Amygdala (tissue), 56 donors: ENCODE measurements at places on chromosomes 11 and 22.
A peak's percentile ranks its signal among the peaks of the same experiment; 100 is the strongest.

DNA sequence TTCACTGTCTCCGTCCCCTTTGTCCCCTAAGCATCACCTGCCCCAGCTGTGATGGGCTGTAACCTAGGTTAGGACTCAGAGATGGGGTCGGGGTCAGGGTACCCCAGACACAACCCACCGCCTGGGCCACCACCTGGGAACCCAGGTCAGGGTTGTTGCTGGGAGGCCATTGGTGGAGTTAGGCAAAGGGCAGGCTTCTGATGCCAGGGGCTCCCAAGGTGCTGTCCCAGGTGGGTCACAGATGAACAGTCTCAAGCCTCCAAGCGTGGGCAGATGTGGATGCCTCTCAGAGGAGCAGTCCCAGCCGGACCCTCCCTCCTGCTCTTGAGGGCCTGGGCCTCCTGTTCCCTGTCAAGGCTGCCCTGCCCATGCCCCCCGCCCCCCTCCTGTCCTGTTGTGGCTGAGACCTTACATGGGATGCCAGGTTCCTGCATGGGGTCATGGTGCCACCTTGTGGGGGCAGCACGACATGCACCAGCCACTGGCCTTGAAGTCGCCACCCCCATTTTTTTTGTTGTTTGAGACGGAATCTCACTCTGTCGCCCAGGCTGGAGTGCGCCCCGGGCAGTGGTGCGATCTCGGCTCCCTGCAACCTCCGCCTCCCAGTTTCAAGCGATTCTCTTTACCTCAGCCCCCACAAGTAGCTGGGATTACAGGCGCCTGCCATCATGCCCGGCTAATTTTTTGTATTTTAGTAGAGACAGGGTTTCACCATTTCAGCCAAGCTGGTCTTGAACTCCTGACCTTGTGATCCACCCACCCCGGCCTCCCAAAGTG lies 12.1 kb downstream of the GATD1 start:
- DNase-seq: no peak

- DNase-seq: no peak
Measured at GRCh38 chr11:60208146-60208895, 25.4 kb upstream of the MS4A6A start.

- DNase-seq: peak; percentile 14
Measured at GRCh38 chr11:108697872-108698473, 33.1 kb downstream of the DDX10 start.

DNA sequence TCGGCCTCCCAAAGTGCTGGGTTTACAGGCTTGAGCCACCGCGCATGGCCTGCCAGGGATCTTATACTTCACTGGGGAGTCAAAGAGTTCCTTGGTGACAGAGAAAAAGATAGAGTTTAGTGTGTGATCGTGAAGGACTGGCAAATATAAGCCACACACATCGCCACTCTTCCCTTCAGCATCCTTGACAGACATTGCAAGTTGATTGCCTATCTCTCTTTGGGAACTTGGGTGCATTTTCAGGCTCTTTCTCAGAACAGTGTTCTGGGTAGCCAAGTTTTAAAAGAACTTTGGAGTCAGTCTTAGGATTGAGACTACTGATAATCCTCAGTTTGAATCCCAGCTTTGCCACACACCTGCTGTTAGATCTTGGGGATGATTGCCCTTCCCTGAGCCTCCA lies 19.8 kb downstream of the MIAT start:
- DNase-seq: no peak

- no peak for DNase-seq
Measured at GRCh38 chr11:79110321-79110720, 330.5 kb downstream of the TENM4 start.

- DNase-seq: peak; percentile 42
Measured at GRCh38 chr22:28009272-28009827, 90.3 kb upstream of the PITPNB start.

DNA sequence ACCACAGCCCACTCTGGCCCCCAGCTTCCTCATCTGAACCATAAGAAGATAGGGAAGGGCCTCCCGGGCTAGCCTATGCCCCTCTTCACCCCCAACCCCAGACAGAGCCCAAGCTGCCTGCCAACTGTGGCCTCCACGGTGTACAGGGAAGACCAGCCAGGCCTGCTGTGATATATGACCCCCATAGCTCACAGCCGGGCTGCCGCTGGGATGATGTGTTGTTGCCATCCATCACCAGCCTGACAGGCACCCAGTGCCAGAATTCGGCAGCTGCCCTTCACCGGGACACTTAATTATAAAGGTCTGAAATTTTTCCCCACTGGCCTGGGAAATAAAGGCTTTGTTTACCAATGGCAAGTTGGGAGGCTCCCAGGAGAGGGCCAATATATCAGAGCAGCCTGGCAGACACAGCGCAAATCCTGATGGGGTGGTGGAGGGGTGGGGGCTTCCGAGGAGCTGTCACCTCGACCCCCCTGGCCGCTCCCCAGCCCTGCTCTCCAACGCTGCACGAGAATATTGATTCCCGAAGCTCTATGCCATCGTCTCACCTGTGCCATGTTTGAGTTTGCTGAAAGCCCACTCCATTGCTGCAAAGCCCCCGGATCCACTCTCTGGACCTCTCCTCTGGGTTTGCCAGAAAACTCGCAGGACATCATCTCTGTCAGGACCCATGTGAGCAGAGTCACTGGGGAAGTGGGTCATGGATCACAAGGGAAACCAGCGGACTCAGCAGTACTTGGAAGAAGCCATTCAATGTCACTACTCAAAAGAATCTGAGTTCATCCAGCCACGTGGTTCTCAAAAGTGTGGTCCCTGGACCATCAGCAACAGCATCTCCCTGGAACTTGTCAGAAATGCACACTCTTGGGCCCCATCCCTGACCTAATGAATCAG lies 296.9 kb downstream of the MN1 start:
- no peak for DNase-seq

GRCh38 chr11:35163209-35163608 lies 24.2 kb downstream of the CD44 start:
- DNase-seq: no peak

DNA sequence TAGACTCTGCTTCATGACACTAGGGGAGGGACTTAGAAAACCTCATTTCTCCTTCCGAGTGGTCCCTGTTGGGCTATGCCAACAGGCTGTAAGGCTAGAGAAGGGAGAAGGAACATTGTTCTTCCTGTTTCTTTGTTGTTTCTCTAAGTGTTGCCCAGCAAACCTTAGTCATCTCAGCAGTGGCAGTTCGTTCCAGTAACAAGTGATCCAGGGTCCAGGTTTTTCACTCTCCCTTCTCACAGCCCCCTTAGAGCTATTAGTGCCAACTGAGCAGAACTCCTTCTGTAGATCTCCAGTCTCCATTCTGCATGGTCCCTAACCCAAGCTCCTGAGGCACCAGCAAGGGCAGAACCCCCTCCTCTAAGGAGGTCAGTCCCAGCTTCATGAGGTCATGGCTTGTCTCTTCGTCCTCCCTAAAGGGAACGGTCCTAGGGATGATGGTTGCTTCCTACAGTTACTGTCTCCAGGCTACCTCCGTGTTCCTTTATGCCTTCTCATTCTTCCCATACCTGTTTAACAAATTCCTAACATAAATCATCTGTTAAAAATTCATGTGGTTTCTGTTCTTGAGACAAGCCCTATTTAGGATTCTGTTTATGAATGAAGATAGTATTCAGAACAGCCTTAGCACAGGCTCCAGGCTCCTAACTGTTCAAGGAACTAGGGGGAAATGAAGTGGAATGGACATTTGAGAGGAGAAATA lies 168.6 kb upstream of the UBASH3B start:
- no peak for DNase-seq

DNA sequence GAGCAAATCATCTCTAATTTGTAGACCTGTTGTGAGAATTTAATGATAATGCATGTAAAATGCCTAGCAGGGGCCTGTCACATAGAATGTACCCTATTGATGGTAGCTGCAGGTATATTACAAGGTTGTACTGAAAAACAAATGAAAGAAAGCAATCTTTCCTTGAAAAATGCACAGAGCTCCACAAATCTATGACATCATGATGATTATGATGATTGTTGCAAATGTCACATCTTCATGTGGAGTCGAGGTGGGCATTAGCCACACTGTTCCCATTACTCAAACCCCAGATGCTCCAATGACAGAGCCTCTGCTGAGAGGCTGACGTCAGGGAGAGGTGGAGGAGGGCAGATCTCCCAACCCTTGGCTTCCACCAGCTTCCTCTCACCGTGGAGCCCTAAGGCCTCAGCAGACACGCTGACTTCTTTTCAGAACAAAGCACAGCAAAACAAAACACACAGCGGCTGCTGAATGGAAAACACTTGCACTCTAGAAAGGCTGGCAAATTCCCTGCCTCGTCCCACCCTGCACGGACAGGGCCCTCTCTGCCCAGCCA lies 298.3 kb downstream of the KIRREL3 start:
- no peak for DNase-seq

DNA sequence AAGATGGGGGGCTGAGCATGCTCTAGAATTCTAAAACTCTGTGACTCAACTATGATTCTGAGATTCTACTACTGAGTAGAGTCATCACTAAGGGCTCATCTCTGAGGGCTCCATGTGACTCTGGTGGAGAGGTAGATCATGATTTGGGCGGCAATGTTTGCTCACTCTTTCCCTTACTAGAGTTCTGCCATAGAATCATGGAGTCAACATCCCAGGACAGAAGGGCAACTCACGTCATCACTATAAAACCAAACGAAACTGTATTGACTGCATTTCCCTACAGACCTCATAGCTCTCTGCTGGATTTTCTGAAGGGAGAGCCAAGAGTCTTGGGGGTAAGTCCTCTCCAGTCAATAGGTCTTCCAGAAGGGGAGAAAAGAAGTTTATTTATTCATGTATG lies at the start of gene MS4A14:
Gene MS4A14, plus strand, starts transcription at position 78 of the 400 bp plus-strand sequence. Its CDS starts 120 bp downstream, at position 198.
- DNase-seq: no peak

GRCh38 chr22:46350121-46350520 lies 14.6 kb downstream of the TRMU start:
- no peak for DNase-seq

DNA sequence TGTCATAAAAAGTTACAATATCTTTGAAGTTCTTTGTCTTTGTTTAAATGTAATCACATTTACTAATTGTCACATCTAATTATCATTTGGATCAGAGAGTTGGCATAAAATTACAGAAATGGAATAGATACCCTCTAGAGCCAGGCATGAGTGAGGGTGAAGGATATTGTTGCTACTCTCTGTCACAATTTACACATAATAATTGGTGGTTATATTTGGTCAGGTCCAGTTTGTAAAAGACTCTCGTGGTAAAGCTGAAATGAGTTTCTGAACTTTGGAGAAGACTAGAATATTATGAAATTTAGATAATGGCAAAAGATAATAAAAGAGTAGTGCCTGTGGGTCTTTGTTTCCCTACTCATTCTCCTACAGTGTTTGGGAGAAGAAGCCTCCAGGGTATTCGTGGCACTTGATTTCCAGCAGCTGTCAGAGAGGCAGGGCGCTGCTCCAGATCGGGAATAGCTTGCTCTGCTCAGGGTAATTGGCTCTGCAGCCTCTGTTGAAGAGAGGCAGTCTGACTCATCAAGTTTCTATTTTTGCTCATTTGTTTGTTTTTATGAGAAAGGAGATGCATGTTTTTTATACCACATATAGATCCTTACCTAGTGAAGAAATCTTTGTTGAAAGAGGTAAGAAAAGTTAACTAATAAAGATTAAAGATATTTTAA lies 349.9 kb downstream of the CNTN5 start:
- DNase-seq: no peak

GRCh38 chr11:19597206-19597605 lies 115.4 kb upstream of the NAV2 start:
- DNase-seq: no peak

GRCh38 chr11:120235024-120235628 lies 4.8 kb upstream of the POU2F3 start:
- DNase-seq: no peak

GRCh38 chr11:35045236-35045820 lies 93.6 kb upstream of the CD44 start:
- DNase-seq: no peak

DNA sequence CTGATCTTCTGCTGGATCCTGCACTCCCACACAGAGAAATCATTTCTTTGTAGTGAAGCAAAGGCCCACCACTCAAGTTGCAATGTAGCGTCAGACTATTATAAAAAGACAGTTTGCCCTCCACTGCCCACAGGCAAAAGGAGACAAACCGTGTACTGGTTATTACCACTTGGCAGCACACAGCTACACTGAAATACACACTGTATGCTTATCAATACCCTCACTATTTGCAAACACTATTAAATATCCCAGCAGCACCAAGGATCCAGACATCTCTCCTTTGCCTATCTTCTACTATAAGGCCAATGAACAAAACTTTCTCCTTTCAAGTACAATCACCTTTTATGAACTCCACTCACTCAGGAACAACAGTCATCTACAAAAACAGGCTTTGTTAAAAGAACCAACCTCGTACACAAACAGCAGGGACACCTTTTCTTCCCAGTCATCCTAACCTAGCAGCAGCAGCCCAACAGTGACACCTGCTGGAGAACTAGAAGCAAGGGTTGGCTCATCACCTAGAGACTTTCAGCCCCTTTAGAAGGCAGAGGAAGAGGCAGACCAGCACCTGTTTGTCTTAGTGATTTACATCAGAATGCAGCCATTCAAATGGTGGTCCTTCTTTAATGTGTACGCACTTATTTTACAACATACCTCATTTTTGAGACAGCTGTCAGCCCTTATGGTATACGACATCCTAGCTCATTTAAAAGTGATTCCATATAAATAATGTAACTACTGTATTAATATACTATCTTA lies 56.1 kb downstream of the AMBRA1 start:
- no peak for DNase-seq

DNA sequence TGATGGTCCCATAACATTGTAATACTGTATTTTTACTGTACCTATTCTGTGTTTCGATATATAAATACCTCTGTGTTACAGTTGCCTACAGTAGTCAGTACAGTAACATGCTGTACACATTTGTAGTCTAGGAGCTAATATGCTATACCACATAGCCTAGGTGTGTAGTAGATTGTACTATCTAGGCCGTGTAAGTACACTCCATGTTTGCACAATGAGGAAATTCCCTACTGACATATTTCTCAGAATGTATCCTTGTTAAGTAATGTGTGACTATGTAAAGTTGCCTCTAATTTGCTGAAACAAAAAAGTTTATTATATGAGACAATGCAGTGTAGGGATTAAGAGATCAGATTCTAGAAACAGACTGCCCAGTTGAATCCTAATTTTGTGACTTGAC lies 21.3 kb downstream of the CAPRIN1 start:
- DNase-seq: no peak

- no peak for DNase-seq
Measured at GRCh38 chr22:29330753-29331152, 15.3 kb upstream of the RASL10A start.

DNA sequence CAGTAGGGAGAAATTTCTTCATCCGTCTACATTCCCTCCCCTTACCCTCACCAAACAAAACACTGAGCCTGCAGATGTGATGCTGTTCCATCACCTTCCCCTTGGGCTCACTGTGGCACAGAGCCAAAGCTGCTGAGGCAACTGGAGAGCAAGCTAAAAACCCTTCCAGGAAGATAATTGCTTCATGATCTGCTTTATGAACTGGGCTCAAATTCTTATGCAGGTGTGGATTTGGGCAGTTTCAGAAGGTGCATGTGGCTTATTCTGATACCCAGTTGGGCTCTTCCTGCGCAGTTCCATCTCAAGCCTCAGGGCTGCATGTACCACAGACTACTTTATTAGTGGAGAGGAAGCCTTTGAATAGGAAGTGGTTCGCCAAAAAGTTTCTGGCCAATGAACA lies 58.3 kb downstream of the AAMDC start:
- DNase-seq: no peak
